NCI-H2029 treated with DMSO at 0.1 percent for 48 hours (cell line): ENCODE measurements at places on chromosomes 1 and 21.

DNA sequence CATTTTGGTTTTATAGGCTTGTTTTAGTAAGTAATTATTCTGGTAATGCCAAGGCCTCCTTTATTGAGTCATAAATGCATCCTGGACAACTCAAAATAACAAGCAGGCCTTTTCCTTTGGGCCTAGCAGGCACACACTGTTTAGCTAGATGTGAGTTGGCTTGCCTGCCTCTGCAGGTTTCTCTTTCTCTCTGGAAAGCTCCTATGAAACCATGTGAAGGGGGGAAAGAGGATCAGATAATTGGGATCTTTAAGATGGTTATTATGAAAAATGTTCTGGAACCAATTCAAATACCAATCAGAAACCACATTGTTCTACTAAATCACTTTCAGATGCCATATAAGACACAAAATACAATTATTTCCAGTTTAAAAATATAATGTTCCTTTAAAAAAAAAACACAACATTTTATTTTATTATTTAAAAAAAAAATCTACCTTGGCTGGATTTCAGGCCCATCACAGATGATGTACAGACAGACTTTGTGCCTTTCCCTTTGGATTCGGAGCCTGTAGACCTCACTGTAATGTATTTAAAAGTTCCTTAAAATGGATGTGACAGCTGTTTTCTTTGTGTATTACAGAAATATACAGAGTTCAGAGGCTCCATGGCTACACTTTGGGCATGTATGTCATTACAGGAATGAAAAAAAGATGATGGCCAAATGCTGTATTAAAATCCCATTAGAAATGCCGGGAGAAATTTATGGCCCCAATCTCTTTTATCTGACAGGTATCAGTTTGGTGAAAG lies 80.2 kb downstream of the NTMT2 start:
- DNase-seq, result no peak

DNA sequence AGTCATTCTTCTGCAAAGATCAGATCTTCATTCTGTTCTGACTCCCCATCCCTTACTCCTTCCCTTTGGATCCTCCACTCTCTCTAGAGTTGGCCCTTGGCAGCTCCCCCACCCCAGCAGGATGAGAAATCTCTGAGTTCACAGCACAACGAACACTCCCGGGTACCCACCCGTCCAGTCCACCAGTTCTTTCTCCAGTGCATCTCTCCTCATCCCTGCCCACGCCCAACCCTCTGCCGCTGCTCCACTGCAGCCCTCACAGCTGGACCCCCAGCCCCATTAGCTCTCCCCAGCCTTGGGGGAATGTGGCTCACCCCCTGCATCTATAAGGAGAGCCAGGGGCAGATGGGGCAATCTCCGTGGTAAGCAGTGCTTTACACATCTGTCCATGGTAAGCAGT lies 125.7 kb downstream of the MATN1 start:
- DNase-seq, result no peak

DNA sequence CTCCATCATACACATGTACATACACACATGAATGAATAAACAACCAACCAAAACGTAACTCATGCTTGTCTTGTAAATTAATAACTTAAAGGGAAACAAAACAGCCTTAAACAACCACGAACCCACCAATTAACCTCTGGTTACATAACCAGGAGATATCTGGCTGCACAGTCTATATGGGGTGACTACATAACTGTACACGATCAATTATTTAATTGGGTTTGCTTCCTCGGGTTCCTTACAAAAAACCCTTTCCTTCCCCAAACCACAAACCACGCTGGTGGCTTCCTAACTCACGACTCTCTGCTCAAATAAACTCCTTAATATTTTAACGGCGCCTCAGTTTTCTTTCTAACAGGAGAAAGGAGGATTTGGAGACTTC lies 744 bp downstream of the ZNF670 start:
- no peak for DNase-seq

- no peak for DNase-seq
These were observed 43.0 kb upstream of the TMEM61 start for GRCh38 chr1:54937469-54937868.
